Stimulated activated CD4-positive, alpha-beta T cell treated with anti-CD3 and anti-CD28 coated beads, TNF-alpha, amount 100 ng/mL, for 24 hours (primary cell): ENCODE measurements at places on chromosomes 1 and 21.

- DNase-seq: no peak
Observed at GRCh38 chr1:111542187-111542586, 38.8 kb upstream of the ADORA3 start.

DNA sequence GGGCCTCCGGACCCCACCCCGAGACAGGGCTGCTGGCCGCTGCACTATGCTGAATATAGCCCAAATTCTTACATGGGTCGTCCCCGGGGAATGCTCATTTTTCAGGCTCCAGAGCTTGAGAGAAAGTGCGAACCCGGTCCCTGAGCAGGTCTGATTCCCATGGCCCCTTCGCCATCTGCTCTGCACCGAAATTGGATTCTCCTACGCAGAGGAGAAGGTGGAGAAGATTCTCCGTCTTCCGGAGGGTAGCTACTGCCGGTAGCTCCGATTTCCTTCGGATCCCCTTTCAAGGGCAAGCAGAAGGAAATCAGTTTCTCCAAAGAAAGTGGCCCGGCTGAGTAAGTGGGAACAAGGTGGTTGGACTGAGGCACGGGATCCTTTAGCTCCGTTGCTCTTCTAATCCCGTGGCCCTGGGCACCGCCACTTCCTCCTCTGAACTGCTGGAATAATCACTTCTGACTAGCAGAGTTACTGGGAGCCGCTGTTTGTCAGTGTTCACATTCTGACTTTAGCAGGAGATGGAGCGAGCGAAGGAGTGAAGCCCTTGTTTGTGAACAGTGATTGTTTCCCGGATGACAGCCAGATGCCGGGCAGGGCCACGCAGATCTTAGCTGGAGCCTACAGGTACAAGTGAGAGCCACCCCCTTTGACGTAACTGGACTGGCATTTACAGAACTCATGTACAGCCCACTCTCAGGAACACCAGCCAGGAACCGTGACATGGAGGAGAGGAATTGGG, 1.1 kb upstream of the ZNF496 start:
- no peak for DNase-seq

- no peak for DNase-seq
Observed at GRCh38 chr21:38343691-38344090, 86.9 kb downstream of the KCNJ15 start.

GRCh38 chr21:41634211-41634694, 126.3 kb upstream of the TMPRSS2 start:
- DNase-seq: no peak

GRCh38 chr1:27522432-27523336, 32.7 kb upstream of the WASF2 start:
- DNase-seq: no peak

GRCh38 chr1:226981838-226982237, 41.7 kb downstream of the COQ8A start:
- DNase-seq: no peak

DNA sequence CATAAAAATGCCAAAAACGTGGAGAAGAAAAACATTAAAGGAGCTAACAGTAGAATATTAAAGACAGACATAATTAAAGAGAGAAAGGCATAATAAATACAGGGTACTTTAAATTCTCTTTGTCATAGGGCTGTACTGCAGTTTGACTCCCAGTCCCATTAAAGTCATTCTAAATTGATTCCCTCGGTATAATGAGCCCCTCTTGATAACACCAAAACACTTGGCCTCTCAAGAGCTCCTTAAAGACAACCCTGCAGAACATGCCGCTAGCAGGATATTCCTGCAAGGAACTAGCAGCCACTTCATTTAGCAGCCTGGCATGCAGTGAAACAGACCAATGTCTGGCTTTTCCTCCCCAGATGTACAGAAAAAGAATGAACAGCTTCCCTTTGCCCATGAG, 273.8 kb upstream of the ESRRG start:
- no peak for DNase-seq

- no peak for DNase-seq
Observed at GRCh38 chr1:171379846-171380245, 65.9 kb downstream of the FMO4 start.

DNA sequence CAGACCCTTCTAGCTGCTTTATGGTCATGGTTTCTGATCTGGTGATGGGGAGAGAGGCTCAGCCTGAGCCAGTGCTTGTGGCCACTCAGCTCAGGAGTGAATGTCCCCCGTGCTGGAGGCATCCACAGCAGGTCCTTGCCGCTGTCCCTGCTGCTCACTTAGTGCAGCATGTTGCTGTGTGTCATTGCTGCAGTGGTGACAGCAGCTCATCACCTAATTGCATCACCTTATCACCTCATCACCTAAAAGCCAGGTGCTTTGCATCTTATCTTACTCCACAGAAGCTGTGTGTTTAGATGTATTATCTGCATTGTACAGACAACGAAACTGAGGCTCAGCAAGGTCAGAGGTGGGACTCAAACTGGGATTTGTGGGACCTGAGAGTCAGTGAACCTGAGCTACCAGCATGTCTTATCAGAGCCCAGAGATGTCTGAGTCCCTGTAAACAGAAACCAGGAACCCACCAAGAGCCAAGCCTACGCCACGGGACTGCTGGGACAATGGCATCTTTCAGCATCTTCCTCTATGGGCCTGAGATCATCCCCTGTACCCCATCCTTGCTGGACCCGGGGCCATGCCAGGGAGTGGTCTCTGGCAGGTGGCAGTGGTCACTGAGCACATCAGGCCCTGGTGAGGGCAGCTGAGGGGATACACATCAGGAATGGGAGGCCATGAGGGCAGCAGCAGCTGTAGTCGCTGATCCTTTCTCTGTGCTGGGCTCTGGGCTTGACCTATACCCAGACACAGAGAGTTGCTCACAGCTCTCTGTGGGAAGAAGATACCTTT, 6.5 kb downstream of the PODN start:
- DNase-seq: no peak

DNA sequence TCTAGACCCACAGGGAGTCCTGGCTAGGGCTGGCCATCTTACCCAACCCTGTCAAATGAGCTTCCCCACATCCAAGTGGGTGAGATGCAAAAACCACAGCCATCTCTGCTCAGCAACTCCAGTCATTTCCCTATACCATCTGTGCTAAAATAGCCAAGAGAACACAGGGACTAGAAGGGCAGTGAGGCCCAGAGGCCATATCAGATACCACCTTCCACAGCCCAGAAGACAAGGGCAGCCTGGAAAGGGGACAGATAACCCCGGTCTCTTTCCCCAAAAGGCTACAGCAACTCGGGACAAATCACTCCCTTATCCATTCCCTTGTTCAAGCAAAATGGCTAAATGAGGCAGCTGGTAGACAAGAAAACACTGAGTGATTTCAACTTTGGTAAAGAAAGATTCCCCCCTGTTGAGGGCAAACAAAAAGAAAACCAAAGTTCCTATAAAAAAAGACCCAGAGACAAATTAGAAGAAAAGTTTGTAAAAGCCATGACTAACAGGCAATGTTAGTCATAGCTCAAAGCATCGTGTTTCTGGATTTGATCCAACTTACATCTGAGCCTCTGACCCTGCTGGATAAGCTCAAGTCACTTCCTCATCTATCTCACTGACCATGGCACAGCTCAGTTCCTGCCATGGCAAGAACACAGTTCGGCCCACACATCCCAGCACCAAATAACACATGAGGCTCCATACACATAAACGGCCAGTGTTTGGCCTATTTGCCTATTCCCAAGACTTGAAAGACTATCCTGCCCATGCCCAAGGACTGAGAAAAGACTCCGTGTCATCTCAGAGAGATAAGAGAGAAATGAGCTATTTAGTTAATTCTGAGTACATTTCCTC, 3.1 kb downstream of the LAMB3 start:
- DNase-seq: no peak

DNA sequence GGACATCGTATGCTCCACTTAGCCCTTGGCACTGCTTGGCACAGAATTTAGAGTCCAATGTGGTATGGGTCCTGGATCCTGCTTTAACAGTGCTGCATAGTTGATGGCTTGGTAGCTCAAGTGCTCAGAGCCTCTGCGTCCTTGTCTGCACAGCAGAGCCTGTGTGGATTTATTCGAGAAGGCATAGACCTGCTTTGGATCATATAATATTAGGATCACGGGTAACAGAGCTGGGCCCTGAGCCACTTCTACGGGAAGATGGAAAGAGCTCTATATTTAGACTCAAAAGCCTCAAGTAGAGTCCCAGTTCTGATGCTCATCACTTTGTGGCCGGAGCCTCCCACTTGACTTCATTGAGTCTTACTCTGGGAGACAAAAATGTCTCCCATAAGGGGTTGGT, 164.4 kb upstream of the EDN2 start:
- DNase-seq: no peak

- no peak for DNase-seq
Observed at GRCh38 chr1:246661451-246661850, 62.8 kb upstream of the SCCPDH start.

- no peak for DNase-seq
Observed at GRCh38 chr1:201167041-201167991, 13.0 kb upstream of the TMEM9 start.

- DNase-seq: no peak
Observed at GRCh38 chr1:157968508-157968907, 24.9 kb upstream of the KIRREL1 start.

DNA sequence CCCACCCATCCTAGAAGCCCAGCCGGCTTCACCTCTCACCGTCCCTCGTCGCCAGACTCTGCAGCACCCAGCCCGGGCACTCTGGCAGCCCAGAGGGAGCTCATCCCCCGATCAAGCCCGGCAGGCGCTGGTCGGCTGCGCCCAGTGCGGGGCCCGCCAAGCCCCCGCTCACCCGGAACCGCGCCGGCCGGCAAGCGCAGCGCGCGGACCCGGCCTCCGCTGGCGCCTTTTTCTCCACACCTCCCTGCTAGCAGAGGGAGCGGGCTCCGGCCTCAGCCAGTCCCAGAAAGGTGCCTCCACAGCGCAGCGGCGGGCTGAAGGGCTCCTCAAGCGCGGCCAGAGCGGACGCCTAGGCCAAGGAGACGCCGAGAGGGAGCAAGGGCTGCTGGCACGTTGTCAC, 2023.3 kb downstream of the NCAM2 start:
- no peak for DNase-seq

GRCh38 chr1:203085528-203086406, at the start of gene MYOG:
Gene MYOG, minus strand, starts transcription at chr1:203086012. Its CDS starts 51 bp downstream, at chr1:203085961.
- no peak for DNase-seq

DNA sequence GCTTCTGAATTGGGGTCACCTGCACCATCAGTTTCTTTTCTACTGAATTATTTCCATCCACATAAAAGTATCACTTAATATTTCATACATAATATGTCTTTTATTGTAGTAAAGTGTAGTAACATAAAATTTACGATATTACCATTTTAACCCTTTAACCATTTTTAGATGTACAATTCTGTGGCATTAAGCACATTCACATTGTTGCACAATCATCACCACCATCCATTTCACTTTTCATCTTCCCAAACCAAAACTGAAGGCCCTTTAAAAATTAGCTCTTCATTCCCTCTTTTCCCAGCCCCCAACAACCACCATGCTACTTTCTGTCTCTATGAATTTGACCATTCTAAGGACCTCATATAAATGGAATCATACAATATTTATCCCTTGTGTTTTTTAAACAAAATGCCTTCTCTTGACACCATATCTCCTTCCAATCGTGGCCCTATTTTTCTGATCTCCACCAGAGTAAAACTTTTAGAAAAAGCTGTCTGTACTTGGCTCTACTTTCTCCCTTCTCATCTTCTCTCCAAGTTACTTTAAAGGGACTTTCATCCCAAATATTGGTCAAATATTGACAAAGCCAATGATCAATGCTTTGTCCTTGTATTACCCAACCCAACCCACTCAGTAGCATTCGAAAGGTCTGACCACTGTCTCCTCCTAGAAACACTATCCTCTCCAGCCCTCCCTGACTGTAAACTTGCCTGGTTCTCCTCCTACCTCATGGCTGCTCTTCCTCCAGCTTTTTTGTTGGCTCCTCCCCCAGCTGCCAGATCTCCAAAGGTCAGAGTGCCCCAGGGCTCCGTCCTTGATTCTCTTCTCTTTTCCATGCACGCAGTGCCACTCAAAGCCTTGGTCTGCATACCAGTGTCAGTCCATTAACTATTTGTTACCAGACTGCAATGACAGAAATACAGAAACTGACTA, 44.7 kb downstream of the SLC30A10 start:
- no peak for DNase-seq

GRCh38 chr21:27690426-27690825, 723.5 kb upstream of the ADAMTS5 start:
- DNase-seq: no peak

DNA sequence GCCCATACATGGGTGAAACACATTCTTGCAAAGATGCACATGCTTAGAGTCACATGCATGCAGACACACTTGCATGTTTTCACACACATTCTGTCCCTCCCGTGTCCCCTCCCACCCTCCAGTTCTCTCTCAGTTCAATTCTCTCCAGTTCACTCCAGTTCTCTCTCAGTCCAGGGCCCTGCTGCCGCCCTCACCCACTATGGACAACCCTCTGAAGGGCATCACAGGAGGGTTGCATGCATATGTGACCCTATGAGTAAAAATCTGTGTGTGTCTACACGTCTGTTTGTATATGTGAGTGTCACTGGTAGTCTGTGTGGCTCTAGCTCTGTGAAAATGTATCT, 21.8 kb upstream of the ADGRB2 start:
- DNase-seq: no peak

- DNase-seq: no peak
Observed at GRCh38 chr21:36820176-36821031, 121.5 kb downstream of the SIM2 start.

GRCh38 chr21:41411449-41412089, 14.5 kb upstream of the MX1 start:
- no peak for DNase-seq

- peak; percentile 22 for DNase-seq
Observed at GRCh38 chr21:35932232-35932911, 128.0 kb downstream of the SETD4 start.

GRCh38 chr1:232109391-232109790, 482.8 kb downstream of the DISC1 start:
- DNase-seq: no peak

DNA sequence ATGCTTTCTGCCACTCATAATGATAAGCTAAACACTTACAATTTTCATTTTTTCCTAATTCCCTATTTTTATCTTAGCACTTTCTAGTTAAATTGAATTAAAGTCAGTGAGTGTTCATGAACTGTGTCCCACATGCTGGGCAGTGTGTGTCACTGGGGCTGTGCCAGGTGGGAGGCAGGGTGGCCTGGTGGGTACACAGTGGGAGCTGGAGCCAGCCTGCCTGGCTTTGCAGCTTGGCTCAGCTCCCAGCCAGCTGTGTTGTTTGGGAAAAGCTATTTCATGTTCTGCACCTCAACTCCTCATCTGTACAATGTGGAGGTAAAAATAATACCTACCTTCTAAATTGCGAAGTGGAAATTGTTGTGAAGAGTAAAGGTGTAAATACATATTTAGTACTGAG, 238.4 kb downstream of the PLA2G4A start:
- DNase-seq: no peak
